ENCODE measurements at places on chromosomes 11 and 22.

DNA sequence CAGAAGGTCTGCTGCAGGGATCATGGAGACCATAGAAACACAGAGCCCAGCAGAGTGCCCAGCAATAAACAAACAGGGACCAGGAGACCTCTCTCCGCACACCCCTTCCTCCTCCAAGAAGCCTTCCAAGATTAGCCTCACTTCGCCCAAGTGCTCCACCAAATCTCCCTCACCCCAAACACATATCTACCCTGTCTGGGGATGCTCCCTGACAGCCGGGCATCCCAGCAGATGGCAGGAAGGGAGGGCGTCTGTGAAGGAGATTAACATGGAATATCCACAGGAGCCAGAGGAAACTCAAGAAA lies 26.5 kb downstream of the ARAP1 start:
- DNase-seq: no peak

- no peak for DNase-seq
Measured at GRCh38 chr22:30302810-30303138, 13.5 kb upstream of the CASTOR1 start.

- DNase-seq: no peak
Measured at GRCh38 chr11:57473285-57473841, 13.0 kb downstream of the RTN4RL2 start.

DNA sequence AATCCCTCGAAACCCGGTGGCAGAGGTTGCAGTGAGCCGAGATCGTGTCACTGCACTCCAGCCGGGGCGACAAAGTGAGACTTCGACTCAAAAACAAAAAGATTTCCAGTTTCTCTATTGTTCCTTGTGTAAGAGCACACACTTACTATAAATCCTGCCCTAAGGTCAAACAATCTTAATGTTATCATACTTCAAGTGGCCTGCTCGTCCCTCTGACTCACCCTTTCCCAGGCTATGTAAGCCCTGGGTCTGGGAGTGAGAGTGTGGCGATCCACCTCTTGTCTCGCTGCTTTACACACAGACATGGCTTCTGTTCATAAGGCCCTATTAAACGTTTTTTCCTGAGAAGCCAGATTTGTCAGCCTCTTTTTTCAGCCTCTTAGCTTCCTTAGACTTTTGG lies 24.4 kb upstream of the A4GALT start:
- DNase-seq: no peak

DNA sequence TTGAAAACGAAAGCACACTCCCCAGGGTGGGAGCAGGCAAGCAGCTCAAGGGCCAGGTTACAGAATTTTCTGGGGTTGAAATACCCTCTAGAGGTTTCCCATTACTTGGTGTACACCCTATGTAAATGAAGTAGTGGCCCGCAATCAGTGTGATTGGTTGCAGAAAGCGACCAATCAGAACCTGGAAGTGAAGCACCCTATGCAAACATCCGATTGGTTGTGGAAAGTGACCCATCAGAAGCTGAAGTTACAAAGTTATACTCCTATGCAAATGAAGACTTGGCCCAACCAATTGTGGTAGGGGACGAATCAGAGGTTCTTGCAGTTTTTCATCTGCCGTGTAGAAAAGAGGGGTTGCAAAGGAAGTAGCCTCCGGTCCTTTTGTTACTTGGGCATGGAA lies 19.2 kb downstream of the PRR5 start:
- no peak for DNase-seq

DNA sequence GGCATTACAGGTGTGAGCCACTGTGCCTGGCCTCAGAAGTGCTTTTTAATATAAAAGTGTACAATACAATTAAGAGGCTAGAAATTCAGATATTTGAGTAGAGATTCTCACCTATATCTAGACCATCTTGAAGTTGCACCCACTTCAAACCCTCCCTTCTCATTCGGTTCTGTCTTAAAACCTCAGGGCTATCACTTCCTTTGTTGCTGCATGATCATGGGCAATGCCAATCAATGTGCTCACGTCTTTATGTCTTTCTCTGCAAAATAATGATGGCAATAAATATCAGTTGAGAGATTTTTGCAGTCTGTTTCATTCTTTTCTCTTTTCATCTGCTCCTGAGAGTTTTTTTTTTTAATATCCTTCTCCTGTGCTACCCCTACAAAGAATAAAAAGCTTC lies 9.3 kb upstream of the NUP160 start:
- no peak for DNase-seq

DNA sequence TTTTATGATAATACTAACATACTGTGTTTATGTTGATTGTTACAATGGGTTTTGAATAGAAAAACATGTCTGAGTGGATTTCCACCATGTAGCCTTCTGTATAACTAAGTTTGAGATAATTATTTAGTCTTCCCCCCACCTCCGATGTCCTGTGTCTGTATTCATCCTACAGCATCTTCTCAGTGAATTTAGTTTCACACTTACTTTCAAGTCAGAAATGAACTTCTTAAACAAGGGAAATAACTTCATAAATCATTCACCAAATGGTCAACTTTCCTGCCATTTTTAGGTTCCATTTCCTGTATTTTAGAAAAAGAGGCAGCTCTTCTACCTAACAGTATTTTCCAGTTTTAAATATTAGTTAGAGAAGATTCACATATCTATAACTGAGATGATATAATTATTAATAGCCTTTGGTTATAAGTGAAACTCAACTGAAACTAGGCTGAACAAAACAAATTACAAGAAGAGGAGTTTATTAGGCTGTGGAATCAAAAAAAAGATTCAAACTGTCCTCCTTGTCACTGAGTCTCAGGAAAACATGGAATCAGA lies 3.5 kb downstream of the OR51B5 start:
- DNase-seq: no peak

Measured in stimulated activated CD8-positive, alpha-beta memory T cell treated with anti-CD3 and anti-CD28 coated beads, Interleukin-7, amount 100 ng/mL, for 24 hours (primary cell).